ENCODE measurements at places on chromosomes 1 and 21.

- DNase-seq: no peak
These were observed 16.0 kb downstream of the QSOX1 start for GRCh38 chr1:180170546-180171151.

DNA sequence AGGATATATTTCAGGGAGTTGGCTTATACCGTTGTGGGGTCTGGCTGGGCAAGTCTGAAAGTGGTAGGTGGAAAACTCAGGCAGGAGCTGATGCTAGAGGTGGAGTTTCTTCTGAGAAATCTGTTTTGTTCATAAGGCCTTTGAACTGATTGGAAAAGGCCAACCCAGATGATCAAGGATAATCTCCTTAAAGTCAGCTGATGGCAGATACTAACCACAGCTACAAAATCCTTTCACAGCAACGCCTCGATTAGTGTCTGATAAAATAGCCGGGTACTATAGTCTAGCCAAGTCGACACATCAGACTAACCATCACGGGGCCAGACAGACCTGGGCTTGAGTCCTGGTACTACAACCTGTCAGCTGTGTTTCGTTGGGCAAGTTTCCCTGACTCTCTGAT lies 21.4 kb downstream of the OPRD1 start:
- no peak for DNase-seq

GRCh38 chr1:90402893-90403849 lies 313.9 kb downstream of the BARHL2 start:
- DNase-seq: no peak

DNA sequence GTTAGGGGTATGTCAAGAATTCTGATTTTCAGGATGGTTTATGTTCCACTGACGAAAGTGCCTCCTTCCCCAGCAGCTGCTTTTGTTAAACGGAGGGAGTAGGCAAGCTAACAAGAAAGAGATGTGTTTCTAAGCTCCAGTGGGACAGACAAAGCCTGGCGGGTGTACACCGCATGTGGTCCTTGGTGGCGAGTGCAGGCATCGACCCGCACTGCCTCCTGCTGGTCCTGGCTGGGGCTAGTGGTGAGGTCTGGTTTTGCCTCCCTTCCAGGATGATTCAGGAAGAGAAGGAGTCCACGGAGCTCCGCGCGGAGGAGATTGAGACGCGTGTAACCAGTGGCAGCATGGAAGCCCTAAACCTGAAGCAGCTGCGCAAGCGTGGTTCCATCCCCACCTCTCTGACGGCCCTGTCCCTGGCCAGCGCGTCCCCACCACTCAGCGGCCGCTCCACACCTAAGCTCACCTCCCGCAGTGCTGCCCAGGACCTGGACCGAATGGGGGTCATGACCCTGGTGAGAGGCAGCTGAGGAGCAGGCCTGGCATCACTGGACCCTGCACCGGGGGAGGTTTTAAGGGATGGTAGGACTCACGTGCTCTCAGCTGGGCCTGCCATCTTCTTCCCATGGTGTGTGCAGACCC lies 29.0 kb downstream of the PPFIA4 start:
- no peak for DNase-seq

- no peak for DNase-seq
These were observed 59.2 kb downstream of the CLSTN1 start for GRCh38 chr1:9764550-9764949.

DNA sequence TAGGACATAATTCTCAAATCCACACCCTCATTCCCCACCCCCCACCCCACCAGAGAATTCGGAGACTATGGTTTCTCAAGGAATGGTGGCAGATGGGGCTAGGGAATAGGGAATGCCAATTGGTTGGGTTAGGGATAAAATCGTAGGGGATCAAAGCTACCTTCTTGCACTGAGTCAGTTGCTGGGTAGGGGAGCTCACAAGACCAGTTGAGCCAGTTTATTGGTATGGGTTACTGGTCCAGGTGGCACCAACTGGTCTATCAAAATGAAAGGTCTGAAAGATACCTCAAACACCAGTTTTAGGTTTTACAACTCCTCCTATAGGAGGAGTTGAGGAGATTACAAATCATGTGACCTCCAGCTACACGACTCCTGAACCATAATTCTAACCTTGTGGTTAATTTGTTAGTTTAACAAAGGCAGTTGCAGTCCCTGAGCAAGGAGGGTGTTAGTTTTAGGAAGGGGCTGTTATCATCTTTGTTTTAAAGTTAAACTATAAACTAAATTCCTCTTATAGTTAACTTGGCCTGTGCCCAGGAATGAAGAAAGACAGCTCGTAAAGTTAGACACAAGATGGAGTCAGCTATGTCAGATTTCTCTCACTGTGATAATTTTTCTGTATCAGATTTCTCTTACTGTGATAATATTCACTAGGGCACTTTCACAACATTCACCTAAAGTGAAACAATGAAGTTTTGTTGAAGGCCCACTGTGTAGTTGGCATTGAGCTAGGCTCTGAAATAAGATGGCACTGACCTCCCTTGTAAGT lies 2.5 kb downstream of the SHISAL2A start:
- no peak for DNase-seq

DNA sequence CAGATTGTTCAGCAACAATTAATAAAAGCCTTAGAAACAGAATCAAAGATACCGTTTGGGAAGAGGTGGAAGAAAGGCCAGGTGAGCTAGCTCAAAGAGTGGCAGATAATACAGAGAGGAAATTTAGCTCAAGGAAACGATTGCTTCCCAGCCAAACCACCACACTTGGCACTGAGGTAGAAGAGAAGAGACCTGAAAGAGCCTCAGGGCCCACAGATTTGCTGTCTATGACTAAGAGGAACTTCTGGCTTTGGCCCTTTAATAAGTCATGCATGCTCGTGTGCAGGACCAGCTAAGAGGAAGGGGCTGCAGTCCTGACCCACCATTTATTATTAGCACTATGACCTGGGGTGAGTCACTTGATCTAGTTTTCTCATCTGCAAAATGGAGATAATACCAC lies 72.8 kb upstream of the BCL10 start:
- no peak for DNase-seq

DNA sequence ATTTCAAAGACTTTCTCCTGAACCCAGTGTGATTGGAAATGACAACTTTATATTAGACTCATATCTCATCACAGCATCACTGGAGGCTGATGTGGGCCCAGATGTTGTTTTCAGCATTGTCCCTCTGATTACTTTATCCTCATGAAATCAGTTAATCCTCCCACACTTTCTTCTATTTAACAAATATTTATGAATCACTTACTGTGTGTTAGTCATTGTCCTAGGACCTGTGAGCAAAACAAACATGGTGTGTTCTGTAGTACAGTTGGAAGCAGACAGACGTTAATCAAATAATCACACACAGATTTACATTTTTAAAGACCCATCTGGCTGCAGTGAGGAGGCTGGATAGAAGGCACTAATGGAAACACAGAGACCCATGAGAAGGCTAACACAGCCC lies 383.7 kb downstream of the PRDM2 start:
- DNase-seq: no peak

DNA sequence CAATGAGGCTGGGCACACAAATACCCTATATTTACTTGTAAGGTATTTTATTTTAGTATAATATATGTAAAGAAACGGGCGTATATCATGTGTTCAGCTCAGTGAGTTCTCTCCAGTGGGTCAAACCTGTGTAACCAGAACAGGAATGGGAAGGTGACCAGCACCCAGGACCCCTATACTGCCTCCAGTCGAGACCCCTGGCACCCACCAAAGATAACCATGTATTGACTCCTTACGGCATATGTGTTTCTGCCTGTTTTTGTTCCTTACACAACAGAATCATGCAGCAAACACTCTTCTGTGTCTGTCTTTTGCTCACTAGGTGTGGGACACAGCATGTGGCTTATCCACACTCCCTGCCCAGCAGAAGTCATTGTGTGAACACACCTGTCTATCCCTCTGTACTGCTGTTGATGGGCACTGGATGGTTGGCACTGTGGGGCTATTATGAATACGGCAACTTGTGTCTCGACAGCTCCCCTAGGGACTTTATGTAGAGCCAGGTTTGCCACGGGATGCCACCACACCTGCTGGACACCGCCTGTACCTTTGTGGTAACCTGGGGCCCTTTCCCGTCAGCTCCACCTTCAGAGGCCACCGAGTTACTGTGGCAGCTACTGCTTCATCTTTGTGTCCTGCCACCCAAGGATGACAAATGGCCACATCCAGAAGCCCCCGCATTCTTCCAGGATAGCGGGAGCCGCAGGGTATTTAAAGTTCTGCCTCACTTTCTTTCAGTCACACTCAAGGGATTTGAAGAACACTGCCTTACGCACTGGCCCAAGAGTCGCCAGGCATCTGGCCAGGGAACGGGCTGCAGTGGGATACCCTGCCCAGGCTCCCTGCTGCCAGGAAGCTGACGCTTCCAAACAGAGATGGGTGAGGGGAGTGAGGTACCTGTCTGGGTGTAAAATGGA lies 23.5 kb upstream of the C2CD2 start:
- no peak for DNase-seq

DNA sequence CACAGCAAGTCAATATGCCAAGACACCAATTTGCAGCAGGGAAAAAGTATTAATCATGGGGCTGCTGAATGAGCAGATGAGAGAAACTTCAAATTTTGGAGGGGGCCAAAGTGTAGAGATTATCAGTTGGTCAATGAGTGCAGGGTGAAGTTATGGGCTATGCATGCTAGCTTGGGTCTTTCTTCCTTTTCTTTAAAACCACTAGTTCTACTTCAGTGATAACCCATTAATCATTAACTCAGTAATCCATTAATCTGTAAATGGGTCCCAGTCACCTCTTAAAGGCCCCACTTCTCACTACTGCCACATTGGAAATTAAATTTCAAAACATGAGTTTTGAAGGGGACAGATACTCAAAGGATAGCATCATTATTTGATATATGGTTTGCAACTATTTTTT lies 688.6 kb upstream of the ADGRL4 start:
- no peak for DNase-seq

GRCh38 chr1:53187401-53187800 lies 9.2 kb upstream of the CPT2 start:
- no peak for DNase-seq

- peak; percentile 63 for DNase-seq
These were observed at the start of gene LMNA for GRCh38 chr1:156114101-156114918. Gene LMNA (plus strand): TSS chr1:156114711. CDS start chr1:156114919, 208 bp downstream.

- DNase-seq: peak; percentile 52
These were observed 30.8 kb upstream of the ABCG1 start for GRCh38 chr21:42187976-42188653.

DNA sequence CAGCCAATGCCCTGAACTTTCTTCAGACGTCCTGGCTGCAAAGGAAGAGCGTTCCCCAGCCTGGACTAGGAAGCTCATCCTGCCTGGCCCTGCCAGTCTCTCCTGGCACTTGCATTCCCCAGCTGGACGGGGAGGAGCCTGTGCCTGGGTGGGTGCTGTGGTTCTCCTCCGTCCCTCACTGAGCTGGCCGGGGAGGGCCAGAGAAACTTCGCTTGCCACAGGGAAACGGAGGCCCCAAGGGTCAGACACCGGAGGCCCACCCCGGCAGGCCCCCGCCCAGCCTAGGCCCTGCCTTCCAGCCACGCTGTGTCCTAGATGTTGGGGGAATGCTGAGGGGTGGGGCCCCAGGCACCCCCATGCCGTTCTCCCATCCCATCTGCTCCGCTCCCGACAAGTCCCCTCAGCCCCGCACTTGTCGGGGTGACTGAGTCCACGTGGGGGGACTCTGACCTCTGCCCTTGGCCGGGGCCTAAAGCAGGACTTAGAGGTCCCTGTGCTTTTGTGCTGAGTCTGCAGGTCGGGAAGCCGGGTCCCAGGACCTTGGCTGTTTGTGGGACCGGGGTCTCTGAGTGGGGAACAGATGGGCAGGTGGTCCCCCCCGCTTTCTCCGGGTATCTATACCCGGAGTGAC lies 4.8 kb downstream of the FTCD start:
- no peak for DNase-seq

- peak; percentile 41 for DNase-seq
These were observed 47.0 kb downstream of the AHDC1 start for GRCh38 chr1:27556781-27557595.

GRCh38 chr1:4676253-4676652 lies 21.8 kb downstream of the AJAP1 start:
- DNase-seq: no peak

- DNase-seq: no peak
These were observed 16.3 kb upstream of the PIGC start for GRCh38 chr1:172460177-172460576.

GRCh38 chr1:20873311-20873710 lies 86.2 kb upstream of the HP1BP3 start:
- DNase-seq: no peak

GRCh38 chr1:88892357-88892877 lies 1.1 kb upstream of the GTF2B start:
- no peak for DNase-seq

DNA sequence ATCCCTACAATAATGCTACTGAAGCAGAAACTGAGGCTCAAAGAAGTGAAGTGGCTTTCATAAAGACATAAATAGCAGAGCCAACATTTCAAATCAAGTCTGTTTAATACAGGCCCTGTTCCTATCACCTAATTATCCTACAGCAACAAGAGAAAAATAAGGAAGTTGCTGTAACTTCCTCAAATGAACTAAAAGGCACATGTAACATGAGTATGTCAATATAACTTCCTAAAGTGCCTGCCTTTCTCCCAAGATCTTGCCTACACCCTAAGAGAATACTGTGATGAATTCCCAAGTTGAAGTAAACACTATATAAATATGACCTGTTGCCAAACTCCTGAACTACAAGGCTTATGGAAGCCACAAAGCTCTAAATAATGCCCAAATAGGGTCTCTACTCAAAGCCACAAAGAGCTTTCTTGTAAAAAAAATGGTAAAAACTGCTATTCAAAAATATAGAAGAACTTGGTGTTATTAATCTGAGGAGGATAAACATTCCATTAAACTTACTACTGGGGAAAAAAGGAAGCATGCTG lies 8.6 kb downstream of the BEND5 start:
- DNase-seq: no peak

DNA sequence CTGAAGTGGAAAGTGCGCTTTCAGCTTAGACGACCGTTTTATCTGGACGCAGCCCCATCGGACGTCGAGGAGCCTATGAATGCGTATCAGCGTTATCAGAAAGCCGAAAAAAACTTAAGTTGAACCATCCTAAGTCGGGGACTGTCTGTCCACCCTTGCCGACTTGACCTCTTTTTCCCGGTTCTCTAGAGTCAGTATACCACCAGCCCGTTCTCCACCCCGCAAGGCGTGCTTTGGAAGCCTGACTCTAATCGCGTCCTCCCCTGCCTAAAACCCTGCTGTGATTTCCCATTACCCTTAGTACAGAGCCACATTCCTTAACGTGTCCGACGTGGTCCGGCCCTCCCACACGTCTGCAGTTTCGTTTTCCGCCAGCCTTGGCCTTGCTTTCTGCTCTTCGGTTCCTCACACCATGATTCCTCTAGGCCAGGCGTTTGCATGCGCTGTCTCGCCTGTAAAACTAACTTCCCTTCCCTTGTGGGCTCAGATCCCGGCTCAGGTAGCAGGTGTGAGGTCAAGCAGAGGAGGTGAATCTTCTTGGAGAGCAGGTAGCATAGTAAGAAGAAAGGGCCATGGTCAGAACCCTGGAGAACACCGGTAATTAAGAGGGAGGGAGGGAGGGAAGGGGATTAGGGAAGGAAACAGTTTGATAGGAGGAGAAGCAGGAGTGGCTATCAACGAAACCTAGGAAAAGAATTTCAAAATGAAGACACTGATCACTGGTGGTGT lies 865 bp downstream of the ADPRS start:
- DNase-seq: no peak

Data from stimulated activated CD8-positive, alpha-beta memory T cell treated with anti-CD3 and anti-CD28 coated beads, Interleukin-15, amount 100 ng/mL, for 4 hours (primary cell).